ENCODE measurements at places on chromosomes 11 and 22.

DNA sequence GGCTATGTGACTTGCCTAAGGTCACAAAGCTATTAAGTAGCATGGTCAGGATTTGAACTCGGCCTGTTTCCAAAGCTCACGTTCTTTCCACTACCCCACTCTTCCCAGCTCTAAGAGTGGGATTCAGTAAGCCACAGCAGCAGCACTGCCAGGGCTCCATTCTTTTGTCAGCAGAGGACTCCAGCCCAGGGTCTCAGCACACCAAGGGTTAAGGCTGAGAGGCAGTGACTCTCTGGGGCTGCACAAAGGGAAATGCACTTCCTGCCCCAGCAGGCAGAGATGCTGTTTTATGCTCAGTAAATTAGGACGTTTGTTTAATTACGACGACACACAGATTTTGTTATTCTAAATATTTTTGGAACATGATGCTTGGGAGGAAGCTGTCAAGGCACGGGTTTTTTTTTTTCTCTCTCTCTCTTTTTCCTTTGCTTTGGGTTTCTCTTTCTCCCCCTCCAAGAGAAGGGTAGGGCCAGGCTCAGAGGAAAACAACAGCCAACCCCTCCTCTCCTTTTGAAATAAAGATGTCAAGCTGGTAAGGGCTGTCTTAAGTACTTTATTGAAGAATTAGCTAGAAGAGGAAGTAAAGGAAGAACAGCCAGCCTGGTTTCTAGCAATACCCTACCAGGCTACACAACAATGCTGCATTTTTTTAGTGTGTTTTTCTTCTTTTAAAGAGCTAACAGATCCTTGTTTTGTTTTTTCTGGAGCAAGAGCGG, 2.8 kb downstream of the MYH9 start:
- DNase-seq, result no peak

GRCh38 chr11:6757373-6757967, 14.3 kb downstream of the OR2AG2 start:
- peak; percentile 38 for DNase-seq

- DNase-seq, result no peak
Observed at GRCh38 chr11:102287964-102288724, 29.1 kb upstream of the BIRC3 start.

DNA sequence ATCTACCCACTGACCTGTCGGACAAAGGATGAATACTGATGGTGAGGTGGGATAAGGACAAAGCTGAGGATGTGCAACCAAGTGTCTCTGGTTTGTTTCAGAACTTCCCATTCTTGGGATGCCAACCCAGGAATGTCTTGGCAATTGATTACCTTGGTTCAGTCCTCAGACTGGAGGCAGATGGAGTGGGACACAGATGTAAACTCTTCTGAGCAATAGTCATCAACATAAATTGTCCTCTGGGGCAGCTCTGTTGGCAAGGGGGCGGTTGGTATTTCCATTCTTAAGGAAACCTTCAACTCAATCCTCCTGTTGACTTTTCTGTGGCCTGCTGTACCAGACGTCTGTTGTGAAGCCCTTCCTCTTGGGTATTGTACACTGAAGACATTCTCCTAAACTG, 6.8 kb downstream of the ABTB2 start:
- DNase-seq, result no peak

Data from activated gamma-delta T cell treated with anti-CD3 and anti-CD28 coated beads, Interleukin-2, amount 50 U/mL, for 16 hours (primary cell).